Stimulated activated CD8-positive, alpha-beta memory T cell treated with anti-CD3 and anti-CD28 coated beads, Interleukin-4, amount 100 ng/mL, for 24 hours (primary cell): ENCODE measurements at places on chromosomes 5 and 9.
A peak's percentile ranks its signal among the peaks of the same experiment; 100 is the strongest.

GRCh38 chr5:156879665-156880285 is 29.7 kb downstream of the PPP1R2B start:
- no peak for DNase-seq

DNA sequence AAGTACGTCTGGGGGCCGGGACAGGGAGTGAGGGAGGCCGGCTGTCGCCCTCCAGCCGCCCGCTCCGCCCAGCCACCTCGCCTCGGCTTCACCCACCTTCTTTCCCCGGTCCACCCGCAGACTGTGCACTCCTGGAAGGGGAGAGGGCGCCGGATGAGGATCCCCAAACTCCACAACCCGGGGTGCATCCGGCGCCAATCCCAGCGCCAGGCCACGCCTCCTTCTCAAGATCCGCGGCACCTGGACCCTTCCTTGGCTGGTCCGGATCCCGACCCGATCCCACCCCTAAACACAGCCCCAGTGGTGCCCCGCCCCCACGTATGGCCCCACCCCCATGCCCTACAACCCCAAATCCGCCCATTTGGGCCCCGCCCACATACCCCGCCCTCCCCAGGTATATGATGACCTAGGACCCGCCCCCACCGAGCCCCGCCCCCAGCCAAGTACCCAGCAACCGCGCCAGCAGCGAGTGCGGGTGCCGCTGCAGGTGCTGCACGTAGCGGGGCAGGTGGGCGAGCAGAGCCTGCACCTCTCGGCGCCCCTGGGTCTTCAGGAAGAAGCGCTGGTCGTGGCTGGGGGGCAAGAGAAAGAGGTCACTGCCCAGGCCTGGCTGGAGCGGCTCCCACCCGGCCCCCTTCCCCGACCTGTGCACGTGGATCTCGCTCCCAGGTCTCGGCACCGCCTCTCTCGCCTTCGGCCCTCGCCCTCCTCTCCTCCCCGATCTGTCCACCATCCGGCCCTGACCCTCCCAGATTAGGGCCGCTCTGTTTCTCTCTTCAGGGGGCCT is 3.2 kb downstream of the PIP5KL1 start:
- peak; percentile 52 for DNase-seq

DNA sequence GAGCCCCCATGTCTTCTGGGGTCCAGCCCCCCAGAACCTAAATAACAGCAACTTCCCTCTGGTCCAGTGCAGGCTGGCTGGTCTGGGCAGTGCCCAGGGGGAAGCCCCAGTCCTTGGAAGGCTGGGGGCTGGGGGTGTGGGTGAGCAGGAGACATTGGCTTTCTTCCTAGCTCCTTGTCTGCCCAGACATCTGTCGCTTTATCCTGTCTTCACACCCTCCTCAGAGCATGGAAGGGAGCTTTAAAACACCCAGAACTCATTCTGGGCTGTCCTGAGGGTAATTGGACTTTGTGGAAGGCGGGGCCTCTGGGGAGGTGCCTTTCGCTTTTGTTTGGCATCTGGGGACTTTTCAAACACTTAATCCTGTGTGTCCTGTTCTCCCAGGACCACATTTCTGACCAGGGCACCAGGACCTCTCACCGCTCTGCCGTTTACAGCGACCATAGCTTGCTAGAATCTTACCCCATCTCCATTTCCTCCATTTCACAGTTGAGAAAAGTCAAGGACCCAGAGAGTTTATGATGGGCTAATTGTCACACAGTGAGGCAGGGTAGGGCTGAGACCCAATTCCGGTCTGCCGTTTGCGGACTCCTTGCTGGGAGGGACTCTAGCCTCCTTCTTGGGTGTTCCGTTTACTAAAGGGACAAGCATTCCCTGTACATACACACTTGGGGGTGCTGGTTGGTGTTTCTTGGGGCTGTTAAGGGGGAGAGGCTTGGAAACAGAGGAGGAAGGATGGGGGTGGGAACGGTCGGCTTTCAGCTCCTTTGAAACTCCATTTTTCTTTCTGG is 1.1 kb downstream of the GSN start:
- DNase-seq = no peak

- no peak for DNase-seq
Observed at GRCh38 chr5:103667068-103667467, 104.5 kb upstream of the NUDT12 start.

GRCh38 chr5:55037046-55037771 is 13.2 kb downstream of the GZMK start:
- peak; percentile 38 for DNase-seq

DNA sequence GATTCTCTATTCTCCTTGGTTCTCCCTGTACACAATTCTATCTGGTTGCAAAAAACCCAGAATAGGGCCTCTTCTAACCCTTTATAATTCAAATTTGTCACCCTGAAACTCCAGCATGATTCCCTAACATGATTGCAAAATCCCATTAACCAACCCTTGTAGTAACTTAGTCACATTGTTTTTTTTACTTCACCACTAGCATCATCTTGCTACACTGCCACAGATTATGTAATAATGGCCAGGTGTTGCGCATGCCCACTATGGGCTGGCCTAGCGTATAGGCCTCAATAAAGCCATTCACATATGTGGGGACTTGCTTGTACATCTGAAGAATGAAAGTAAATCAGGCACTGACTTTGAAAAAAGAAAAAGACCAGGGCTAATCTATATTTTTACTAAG is 25.7 kb downstream of the FAM170A start:
- no peak for DNase-seq

GRCh38 chr5:127203818-127204217 is 86.8 kb upstream of the MEGF10 start:
- no peak for DNase-seq

DNA sequence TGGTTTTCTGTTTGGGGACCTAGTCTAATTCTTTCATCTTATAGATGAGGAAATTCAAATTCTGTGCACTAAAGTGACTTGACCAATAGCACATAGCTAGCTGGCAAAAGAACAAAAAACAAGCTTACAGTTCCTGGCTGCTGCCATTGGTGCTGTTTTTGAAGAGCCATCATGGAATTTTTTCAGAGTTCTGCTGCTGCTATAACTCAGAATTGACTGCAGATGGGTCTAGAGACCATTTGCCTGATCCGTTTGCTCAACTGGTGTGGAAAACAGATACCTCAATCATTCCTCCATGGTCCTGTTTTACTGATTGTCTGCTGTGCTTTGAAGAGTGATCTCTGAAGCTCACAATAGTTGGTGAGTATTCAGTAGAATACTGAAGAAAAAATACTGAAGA is 15.2 kb downstream of the FBXL7 start:
- DNase-seq = no peak

- DNase-seq = no peak
Observed at GRCh38 chr9:107681988-107682387, 192.4 kb upstream of the KLF4 start.
